ENCODE measurements at places on chromosomes 12 and 14. TPM values are rescaled to one million over a fixed set of nuclear protein-coding genes. Genes with fewer than 3 reads are reported as not detected.

SNRPF gene
- total RNA-seq: 66.1 TPM

OR4K13 gene
- not detected for total RNA-seq

MORN3 gene
- total RNA-seq: 0.22 TPM

PLEKHG7 gene
- not detected for total RNA-seq

CLEC14A gene
- not detected for total RNA-seq

PTPN21 gene
- 1.9 TPM for total RNA-seq

DNA sequence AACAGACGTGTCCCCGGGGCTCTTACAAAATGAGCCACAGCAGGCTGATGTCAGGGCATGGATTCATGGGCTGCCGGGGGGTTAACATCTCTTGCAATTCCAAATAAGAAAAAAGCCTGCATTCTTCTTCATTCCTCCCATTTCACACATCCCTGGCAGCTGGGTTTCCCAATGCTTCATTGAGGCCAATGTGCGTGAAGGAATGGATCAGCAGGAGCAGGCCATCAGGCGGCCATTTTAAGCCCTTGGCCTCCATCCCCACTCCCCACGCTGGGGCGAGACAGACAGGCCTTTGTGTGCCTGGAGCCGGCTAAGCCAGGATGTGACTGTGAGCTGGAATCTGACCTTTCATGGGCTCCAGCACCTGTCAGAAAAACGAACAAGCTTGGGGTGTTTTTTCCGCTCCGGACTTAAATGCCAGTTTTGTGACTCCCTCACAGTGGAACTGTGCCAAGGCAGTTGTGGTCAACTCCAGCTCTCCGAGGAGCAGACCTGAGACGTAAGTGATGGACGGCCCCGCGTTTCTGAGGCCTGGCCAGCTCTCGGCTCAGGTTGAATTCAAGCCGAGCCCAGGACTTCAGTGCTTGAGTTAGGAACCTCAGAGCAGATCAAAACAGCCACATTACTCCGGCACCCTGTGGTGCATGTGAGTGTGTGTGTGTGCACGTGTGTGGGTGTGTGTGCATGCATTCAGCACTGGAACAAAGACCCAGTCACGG lies 133.1 kb downstream of the TMEM30B start:
- no peak for DNase-seq

GRCh38 chr12:69649529-69649928 lies 38.8 kb upstream of the LRRC10 start:
- DNase-seq: no peak

DNA sequence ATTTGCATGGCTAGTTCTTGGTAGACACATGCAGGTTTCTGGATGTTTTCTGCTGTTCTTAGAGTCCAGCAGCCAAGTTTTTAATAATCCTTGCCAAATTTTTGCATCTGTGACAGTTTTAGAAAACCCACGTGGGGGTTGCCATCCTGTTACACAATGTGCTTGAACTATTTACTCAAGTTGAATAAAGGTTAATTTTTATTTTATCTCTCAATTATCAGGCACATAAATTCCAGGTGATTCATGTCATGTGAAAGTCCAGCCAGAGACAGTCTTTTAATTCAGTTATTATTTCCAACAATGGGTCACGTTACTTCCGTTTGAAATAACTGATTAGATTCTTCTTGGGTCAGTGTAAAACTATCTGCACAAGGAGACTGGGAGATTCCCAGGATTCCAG lies 15.7 kb downstream of the MYRFL start:
- DNase-seq: no peak

GRCh38 chr14:104351849-104352492 lies 213.6 kb downstream of the KIF26A start:
- no peak for DNase-seq

DNA sequence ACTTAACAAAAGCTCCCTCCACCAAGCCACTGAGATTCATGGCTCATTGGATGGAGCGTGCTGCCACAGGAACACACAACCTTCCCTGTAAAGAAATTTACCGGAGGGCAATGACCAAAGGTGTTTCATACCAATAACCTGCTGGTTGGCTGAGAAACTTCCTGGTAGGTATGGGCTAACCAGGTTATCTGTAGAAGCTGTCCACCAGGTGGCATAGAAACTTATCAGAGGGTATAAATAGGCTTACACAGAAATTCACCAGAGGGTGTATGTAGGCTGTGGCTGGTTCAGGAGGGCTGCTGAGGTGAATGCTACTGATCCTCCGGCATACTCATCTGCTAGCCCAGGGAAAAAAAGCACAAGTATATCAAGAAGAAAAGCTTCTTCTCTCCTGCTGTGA lies 27.1 kb upstream of the MTERF2 start:
- peak; percentile 10 for DNase-seq

DNA sequence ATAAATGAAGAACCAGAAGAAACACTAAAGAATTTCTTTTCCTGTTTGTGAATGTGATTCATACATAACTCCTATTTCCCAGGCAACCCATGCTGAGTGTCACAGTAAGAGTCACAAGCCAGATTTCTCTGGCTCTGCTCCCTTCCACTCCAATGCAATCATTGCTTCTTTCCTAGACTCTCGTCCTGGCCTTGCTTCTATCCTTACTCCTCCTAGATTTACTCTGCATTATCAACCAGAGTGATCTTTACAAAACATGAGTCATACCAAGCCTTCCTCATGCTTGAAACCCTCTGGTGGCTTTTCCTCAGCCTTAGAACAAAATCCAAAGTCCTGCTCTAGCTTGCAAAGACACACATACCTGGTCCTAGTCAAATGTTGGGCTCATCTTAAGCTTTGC lies 13.3 kb downstream of the IL22 start:
- DNase-seq: peak; percentile 48

GRCh38 chr12:3116106-3116844 lies 39.1 kb downstream of the TSPAN9 start:
- no peak for DNase-seq

- no peak for DNase-seq
Measured at GRCh38 chr12:70255311-70255710, 12.1 kb downstream of the CNOT2 start.

- no peak for DNase-seq
Measured at GRCh38 chr14:66514213-66514612, 6.3 kb downstream of the GPHN start.

GRCh38 chr12:76967181-76967885 lies 88.5 kb upstream of the CSRP2 start:
- no peak for DNase-seq

All from K562 (cell line).